ENCODE measurements at places on chromosomes 1 and 21.
A peak's percentile ranks its signal among the peaks of the same experiment; 100 is the strongest.

DNA sequence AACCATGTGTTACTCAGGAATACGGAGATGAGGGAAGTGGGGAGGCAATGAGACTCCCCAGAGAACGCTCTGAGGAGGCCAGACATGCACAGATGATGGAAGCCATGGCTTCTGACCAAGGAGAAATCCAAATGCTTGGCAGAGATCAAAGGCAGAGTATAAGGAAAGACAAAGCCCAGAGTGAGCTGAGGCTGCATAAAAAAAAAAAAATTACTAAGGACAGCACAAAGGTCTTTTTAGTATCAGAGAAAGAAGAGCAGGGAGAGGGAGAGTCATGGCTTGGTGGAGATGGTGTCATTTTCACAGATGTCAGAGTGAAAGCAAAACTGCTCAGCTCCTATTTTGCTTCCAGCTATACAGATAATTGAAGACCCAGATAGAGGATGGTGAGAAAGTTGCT, 8.1 kb upstream of the NCF2 start:
- DNase-seq: no peak

GRCh38 chr1:24849672-24850295, 80.3 kb downstream of the RUNX3 start:
- DNase-seq: no peak

DNA sequence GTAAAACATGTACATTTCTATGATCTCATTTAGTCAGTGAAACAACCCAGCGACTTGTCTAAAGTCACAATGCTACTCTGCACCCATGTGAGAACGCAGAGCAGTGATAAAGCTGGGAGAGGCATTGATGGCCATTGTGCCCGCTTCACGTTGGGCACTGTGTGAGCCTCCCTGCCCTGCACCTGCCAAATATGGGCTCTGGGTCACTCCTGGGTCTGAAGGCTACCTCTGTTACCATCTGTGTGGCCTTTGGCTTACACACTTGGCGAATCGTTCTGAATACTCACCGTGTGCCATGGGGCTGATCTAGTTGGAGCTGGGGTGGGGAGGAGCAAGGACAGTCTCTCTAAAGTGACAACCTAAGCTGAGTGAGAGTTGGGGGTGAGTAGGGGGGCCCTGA, 29.9 kb downstream of the PCSK9 start:
- no peak for DNase-seq

DNA sequence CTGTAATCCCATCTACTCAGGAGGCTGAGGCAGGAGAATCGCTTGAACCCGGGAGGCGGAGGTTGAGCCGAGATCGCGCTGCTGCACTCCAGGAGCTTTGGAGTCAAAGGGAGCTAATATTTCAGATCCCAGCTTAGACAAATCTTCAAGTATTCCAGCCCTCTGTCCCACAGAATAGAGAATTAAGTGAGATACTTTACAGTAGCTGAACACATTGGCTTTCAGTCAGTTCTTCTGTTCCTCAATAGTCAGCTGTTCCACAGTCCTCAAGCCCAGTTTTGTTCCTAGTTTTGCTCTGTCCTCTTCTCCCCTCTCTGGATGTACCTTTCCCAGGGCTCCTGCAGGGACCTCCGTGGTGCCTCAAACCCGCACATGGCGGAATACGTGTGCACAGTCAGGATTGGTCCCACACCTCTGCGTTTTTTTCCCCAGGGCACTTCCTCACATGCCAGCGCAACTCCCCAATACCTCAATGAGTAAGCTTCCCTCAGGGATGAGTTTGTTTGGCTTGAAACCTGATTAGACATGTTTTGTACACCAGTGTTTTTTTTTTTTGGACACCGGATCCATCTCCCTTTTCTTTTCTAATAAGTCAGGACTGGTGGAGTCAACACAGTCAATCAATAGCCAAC, 1.2 kb downstream of the MFN2 start:
- DNase-seq: no peak

- DNase-seq: no peak
Measured at GRCh38 chr1:115677565-115677964, 35.8 kb downstream of the VANGL1 start.

DNA sequence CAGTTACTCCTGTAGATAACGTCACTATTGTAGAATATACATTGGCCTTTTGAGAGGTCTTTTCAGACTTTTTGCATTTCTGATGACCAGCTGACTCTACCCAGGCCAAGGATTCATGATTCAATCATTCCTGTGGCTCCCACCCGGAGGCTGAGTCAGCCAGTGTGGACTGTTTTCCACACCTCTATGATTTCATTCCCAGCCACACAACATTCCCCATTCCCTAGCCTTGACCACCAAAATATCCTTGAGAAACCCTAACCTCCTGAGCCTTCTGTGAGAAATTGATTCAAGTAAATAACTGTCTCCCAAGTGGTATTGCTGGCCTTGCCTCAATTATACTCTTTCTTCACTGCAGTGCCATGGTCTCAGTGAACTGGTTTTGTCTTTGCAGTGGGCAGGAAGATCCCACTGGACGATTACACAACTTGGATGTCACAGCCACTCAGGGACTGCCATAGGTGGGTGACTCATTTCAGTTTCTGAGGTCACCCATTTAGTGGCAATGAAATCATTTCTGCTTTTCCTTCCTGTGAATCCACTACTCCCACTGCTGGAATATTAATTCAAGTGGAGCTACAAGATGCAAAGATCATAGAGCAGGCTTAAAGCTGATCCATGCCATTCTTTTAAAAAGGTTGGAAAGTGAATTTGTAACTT, 518.6 kb upstream of the ZP4 start:
- no peak for DNase-seq

DNA sequence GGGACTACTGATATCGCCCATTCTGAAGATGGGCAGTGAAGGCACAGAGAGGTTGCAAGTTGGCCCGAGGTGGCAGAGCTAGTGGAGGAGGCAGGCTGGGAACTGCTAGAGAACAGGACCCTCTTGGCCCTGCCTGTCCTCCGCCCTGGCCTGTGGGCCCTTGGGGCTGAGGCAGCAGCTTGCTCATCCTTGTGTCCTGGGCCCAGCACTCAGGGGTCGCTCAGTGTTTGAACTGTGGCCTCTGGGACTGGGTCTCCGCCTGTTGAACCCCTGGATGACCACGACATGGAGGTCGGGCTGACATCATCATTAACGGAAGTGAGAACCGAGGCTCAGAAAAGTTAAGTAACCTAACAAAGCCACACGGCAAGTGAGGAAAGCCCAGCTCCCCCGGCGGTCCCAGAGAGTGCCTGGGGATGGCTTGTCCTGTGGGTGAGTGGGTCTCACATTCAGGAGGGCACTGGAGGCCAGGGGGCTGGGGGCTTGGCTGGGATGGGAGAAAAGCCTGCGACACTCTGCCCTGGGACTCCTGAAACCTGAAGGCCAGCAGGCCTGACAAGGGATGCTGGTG, 23.0 kb upstream of the DDOST start:
- no peak for DNase-seq

GRCh38 chr1:78619446-78619802, 824 bp upstream of the IFI44L start:
- DNase-seq: peak; percentile 14

- no peak for DNase-seq
Measured at GRCh38 chr1:33735624-33736023, 128.3 kb upstream of the HMGB4 start.

DNA sequence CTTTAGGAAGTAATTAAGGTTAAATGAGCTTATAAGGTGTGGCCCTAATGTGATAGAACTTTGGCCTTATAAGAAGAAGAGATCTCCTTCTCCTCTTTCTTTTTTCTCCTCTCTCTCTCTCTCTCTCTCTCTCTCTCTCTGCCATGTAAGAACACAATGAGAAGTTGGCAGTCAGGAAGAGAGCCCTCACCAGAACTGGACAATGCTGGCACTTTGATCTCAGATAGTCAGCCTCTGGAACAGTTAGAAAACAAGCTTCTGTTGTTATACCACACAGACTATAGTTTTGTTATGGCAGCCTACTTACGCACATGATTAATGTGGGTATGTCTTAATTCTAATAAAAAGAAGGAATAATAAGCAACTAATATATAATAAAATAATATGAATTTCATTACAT, 444.2 kb upstream of the LRRC7 start:
- no peak for DNase-seq

DNA sequence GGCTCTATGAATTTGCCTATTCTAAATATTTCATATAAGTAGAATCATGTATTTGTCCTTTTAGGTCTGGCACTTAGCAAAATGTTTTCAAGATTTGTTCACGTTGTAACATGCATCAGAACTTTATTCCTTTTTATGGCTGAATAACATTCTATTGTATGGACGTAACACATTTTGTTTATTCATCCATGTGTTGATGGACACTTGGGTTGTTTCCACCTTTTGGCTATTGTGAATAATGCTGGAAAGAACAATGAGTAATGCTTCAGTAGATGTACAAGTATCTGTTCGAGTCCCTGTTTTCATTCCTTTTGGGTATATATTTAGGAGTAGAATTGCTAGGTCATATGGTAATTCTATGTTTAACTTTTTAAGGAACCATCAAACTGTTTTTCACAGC, 24.7 kb downstream of the SLC35A3 start:
- no peak for DNase-seq

GRCh38 chr1:2786329-2787162, 14.9 kb downstream of the TTC34 start:
- no peak for DNase-seq

- no peak for DNase-seq
Measured at GRCh38 chr1:91730801-91731732, 154.9 kb downstream of the TGFBR3 start.

- no peak for DNase-seq
Measured at GRCh38 chr1:230306169-230306568, 120.0 kb downstream of the PGBD5 start.

DNA sequence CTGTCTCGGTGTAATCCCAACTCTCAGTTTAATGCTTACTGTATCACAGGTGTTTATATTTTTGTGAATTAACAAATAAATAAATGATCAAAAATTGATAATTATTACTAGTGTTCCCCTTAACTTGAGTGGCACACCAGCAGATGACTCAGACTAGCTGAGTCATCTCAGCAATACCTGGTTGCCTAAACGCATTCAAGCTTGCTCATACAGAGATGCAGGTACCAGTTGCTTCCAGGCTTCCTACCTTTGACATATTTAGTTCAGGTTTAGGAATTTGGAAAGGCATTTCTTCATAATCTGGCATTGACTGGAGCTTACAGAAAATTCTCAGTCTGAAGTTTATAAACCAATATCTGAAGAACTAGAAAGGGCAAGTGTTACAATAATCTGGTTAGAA, 78.9 kb upstream of the LMO4 start:
- DNase-seq: no peak

GRCh38 chr1:104746994-104747393, 997.3 kb downstream of the AMY1C start:
- no peak for DNase-seq

GRCh38 chr1:179380299-179380698, 14.5 kb downstream of the AXDND1 start:
- DNase-seq: no peak

- DNase-seq: no peak
Measured at GRCh38 chr1:109959974-109960744, 24.4 kb upstream of the AHCYL1 start.
